Stimulated activated naive CD8-positive, alpha-beta T cell treated with anti-CD3 and anti-CD28 coated beads, Interleukin-15, amount 100 ng/mL, for 72 hours (primary cell): ENCODE measurements at places on chromosomes 16 and 17.
A peak's percentile ranks its signal among the peaks of the same experiment; 100 is the strongest.

DNA sequence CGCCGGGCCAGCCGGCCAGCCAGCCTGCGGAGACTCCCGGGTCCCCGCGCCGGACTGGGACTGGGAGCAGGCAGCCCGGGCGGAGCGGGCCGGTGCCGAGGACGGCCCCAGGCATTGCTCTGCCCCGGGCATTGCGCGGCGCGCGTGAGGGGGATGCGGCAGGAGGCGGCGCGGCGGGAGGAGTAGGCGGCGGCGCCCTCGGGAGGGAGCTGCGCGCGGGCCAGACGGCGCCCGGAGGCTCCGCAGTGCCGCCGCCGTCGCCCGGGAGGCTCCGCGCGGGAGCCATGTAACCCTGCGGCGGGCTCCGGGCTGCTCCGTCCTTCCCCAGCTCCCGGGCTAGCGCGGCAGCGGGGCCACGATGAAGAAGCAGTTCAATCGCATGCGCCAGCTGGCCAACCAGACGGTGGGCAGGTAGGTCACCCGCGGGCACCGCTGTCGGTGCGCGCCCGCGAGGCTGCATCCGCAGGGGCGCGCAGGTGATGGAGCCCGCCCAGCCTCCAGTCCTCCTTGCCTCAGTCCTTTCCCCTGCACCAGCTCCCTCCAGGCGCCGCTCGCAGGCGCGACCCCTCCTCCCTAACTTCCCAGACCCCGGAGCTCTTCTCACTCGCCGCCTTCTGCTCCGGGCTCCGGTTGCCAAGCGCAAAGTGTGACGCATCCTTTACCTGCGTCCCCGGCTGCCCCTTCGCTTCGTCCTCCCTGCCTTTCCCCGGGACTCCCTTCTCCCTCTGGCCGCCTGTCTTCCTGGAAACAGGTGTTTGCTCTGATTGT, at the start of gene ARHGAP44:
ARHGAP44 (plus strand) TSS at position 18 of the 768 bp plus-strand sequence; CDS start at position 359, 341 bp downstream.
- DNase-seq = peak; percentile 20

GRCh38 chr17:31134576-31134975, 39.8 kb downstream of the NF1 start:
- no peak for DNase-seq

DNA sequence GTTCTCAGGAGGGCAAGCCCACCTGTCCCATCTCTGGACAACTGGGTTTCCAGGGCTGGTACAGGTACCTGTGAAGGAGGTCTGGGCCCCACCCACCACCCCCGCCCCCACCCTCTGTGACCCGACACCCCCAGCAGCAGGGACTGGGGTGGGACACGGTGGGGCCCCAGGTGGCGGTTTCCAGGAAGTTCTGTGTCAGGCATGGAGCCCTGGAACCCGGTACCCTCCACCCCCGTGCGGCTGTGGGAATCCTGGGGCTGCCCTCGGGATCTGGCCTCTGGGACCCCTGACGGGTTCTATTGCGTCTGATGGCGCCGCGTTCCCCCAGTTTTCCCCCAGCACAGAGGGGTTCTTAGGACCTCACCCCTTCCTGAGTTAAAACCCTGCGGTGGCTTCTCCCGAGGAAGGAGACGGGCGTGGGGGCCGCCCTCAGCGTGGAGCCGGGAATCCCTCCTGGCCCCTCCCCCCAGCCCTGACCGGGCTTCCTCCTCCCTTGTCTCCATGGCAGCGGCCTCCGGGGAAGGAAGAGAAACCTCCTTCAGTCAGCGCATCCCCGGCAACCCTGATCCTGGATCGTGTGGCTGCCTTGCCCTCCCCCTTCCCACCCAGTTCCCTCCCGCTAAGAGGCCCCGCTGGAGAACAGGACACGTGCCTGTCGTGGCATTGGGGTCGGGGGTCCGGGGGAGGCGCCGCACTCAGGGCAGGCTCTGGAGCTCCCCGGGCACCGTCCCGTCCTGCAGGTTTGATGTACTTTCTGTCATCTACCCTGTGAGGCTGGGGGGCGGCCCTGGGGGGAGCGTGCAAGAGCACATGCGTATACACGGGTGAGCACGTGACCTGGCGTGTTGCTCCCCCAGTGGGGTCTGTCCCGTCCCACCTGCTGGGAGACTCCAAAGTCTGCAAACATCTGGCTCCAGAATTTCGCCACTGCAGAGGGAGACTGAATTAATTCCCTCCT, 30.3 kb downstream of the CACNA1H start:
- no peak for DNase-seq

DNA sequence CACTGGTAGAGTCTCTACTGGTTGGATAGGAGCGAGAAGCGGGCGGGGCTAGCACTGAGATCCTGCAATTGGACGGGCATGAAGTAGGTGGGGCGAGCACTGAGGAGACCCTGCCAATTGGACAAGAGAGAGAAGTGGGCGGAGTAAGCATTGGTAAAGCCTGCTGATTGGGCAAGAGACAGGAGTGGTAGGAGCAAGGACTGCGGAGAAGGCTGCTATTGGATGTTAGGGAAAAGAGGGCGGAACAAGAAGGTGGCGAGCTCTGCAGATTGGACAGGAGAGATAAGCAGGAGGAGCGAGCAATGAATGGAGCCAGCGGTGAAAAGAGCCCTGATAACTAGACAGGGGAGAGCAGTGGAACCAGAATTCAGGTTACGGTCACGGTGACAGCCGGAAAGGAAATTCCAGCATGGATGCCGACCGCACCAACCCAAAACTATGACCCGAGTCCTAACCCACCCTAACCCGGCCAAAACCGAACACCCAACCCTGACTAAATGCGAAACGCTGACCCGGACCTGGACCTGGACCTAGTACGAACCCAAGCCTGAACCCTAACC, 4.8 kb downstream of the SCGB1C2 start:
- peak; percentile 24 for DNase-seq

DNA sequence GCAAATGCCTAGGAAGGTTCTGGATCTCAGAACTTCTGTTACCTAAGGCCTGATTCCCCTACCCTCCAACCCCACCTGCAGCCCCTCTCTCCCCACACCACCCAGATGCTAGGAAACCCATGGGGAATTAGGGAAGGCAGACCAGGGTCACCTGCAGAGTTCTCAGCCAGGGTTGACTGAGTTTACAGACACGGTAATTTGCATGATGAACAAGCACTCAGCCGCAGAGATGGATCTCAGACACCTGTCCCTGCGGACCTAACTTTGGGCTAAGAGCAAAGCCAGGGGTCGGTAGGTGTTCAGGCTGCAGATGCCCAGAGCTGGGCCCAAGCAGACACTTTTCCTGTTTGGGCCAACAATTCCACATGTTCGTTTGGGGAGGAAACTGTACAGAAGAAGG, 2.9 kb downstream of the ABI3 start:
- no peak for DNase-seq

- no peak for DNase-seq
These were observed 13.8 kb upstream of the DLX4 start for GRCh38 chr17:49955157-49955556.

GRCh38 chr16:4626396-4626795, 1.8 kb downstream of the MGRN1 start:
- DNase-seq = no peak

DNA sequence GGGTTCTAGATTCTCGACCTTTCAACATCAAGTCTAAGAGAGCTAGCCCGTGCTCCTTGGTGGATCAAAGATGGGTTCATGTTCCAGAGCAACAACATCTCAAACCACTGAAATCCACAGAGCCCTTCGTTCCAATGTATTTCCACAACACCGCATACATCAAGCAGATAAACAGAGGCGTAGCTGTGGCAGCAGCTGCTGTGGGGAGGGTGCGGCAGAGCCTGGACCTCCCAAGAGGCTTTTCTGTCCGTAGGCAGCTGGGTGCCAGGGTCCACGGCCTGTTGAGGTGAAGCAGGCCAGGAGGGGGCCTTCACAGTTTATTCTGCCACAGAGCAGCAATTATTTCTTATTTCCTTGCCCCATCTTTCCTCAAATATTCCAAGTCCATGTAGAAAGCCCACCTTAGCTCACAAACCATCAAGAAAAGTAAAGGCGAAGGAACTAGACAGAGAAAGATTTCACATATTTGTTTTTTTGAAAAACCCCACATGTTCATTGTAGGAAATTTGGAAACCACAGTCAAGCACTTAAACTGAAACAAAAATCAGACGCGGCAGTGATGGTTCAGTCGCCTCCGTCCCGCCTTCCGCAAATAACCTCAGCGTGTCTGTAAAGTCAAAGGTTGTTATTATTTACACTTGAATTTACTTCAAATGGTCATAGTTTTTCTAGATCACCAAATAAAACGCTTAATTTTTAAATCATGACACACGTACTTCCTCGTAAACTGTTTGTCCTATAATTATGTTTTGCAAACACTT, 144.6 kb upstream of the FOXF1 start:
- DNase-seq = no peak

DNA sequence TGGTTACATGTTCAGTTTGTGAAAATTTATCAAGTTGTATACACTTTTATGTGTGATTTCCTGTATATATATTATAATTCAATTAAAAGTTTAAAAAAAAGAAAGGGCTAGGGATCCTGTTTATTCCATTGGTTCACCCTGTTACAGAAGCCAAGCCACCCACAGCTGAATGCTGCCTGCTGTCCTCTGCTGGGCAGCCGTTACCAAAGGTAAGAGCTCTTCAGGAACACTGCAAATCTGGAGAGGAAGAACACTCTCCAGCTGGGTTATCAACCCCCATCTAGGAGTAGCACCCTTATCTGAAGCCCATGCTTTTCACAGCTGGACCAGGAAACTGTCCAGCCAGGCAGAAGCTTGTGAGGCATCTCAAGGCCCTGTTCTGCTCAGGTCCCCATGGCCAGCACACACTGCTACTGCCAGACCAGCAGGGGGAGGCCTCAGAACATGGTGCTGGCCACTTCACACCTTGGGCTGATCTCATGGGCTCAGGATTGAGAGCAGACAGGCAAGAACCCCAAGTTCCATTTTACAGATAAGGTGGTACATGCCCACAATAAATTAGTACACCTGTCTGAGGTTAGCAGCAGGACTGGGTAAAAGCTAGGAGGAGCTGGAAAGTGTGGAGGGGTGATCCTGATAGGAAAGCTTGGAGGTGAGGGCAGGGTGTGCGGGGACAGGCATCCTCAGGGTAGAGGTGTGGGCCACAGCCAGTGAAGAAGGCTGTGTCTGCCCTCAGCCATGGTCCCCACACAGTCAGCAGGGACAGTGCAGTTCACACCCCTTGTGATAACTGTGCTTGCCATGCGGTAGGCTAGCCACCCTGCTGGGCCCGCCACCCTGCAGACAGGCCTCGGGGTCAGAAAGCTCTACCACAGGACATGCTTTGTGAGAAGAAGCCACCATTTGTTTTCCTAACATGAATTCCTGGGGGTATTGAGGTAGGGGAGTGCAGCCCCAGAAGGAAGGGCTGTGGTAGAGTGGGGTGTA, 54.3 kb upstream of the SREBF1 start:
- DNase-seq = peak; percentile 45

- no peak for DNase-seq
These were observed 4.8 kb downstream of the DNASE1 start for GRCh38 chr16:3659251-3659650.

DNA sequence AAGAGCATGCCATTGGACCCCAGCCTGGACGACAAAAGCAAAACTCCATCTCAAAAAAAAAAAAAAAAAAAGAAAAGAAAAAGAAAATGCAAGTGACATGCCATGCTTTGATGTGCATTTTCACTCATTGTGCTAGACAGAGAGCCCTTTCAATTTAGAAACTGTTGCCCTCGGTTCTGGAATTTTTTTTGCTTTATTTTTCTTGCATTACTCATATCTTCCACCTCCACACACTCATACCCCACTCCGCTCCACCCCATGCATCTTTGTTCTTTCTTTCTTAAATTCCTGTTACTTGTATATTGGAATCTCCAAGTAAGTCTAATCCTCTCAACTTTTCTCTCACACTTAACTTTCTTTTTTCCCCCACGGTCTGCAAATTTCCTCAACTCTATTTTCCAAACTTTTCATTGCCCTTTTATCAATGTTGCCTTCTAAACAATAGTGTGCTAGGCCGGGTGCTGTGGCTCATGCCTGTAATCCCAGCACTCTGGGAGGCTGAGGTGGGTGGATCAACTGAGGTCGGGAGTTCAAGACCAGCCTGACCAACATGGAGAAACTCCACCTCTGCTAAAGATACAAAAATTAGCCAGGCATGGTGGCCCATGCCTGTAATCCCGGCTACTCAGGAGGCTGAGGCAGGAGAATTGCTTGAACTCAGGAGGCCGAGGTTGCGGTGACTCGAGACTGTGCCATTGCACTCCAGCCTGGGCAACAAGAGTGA, 16.8 kb upstream of the SUZ12 start:
- no peak for DNase-seq

GRCh38 chr16:79757163-79757562, 156.6 kb upstream of the MAF start:
- DNase-seq = no peak

DNA sequence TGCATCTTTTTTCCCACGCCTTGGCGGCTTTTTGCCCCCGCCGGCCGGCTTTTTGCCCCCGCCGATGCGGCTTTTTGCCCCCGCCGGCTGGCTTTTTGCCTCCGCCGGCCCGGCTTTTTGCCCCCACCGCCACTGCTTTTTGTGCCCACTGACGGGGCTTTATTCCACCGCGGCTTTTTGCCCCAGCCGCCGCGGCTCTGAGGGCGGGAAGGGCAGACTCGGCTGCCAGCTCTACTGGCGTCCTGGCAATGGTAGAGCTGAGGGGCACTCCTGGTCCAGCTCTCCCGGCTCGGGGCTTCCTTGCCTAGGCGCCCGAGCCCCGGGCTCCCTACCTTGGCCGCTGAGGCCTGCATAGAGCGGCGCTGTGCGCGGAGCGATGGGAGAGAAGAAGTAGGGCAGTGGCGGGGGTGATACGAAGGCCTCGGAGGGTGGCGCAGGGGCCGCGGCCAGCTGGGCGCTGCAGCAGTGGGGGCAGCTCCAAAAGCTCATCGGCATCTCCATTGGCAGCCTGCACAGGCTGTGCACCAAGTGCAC, 591.4 kb downstream of the TP53TG3F start:
- no peak for DNase-seq

DNA sequence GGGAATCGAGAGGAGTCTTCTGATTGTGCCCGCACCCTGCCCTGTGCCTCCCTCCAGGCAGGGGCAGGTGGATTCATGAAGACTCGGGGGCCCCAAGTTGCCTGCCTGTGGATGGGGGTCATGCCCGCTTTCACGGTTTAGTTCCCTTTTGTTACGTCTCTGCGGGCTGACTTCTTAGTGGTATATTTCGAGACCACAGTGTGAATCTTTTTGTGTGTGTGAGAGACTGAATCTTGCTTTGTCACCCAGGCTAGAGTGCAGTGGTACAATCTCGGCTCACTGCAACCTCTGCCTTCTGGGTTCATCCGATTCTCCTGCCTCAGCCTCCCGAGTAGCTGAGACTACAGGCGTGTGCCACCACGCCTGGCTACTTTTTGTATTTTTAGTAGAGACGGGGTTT, 18.1 kb upstream of the RNF213 start:
- DNase-seq = no peak

- no peak for DNase-seq
These were observed 6.3 kb downstream of the SAP30BP start for GRCh38 chr17:75673487-75673886.
